ENCODE measurements at places on chromosomes 16 and 17.

- no peak for DNase-seq
Measured at GRCh38 chr16:11570806-11571205, 15.9 kb downstream of the LITAF start.

GRCh38 chr16:19344980-19345379, 59.4 kb downstream of the CLEC19A start:
- DNase-seq, result no peak

DNA sequence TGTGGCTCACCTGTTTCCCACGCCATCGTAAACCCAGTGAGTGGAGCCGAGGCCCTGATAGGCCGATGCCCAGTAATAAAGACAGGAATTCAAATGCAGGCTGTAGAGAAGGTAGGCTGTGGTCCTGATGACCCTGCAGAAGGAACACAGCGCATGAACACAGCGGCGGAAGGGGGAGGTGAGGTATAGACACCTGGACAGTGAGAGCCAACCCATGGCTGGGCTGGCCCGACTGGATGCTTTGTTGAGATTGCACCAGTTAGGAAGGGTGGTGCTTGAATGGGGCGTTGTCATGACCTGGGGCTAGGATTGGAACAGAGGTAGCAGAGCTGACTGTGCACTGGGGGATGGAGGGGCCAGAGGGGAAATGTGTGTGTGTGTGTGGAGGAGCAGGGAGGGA, 59.2 kb downstream of the CNGB1 start:
- DNase-seq, result no peak

GRCh38 chr17:10756619-10757018, 26.8 kb upstream of the TMEM220 start:
- DNase-seq, result no peak

GRCh38 chr16:6482696-6483468, 849.8 kb upstream of the RBFOX1 start:
- DNase-seq, result no peak

GRCh38 chr17:50679008-50679544, 28.6 kb downstream of the ANKRD40 start:
- no peak for DNase-seq

DNA sequence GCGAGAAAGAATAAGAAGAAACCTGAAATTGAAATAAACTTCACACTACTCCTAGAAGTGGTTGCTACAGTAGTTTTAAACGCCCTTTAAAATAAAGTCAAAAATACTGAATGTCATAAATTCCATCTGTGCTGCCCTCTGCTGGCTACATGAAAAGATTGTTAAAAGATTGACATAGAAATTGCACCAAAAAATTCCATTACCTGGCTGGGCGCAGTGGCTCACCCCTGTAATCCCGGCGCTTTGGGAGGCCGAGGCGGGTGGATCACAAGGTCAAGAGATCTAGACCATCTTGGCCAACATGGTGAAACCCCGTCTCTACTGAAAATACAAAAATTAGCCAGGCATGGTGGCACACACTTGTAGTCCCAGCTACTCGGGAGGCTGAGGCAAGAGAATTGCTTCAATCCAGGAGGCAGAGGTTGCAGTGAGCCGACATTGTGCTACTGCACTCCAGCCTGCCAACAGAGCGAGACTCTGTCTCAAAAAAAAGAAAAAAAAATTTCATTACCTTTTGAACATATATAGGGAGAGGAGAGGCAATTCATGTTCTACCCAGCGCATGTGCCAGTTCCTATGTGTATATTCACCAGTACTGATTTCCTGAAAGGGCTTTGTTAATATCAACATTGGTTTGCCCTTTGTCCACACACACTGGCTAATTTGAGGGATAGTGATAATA, 36.5 kb downstream of the CYTH1 start:
- no peak for DNase-seq

DNA sequence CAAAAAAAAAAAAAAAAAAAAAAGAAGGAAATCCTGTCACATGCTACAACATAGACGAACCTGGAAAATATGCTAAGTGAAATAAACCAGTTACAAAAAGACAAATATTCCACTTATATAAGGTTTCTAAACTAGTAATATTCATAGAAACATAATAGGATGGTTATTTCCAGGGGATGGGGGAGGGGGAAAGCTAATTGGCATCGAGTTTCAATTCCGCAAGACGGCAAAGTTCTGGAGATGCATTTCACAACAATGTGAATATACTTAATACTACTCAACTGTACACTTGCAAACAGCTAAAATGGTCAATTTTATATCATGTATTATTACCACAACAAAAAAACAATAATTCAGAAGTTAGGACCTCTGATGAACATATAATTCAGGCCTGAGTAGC, 37.9 kb upstream of the ABCA9 start:
- DNase-seq, result no peak

DNA sequence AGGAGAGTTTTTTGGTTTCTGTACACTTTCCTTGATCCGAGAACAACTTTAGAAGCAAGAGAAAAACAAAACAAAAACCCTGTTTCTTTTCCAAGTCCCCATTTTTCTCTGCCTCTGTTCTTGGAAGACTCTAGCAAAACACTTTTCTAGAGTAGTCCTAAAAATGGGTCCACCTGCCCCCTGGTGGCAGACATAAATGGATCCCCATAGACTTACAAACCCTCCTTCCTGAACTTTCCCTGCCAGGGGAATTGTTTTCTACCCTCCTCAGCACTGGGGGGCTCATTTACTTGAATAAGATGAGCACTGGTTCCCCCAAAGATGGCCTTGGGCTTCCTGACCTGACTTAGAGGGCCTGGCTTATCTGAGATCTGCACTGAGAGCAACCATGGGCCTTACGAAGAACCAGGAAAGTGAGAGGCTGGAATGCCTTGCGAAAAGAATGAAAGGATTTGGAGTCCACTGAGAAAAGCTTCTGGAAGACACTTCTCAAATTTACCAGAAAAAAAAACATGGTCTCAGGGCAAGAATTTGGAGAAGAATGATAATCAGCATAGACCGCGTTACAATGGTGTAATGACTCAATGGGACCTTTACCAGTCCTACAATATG, 48.0 kb upstream of the CDYL2 start:
- DNase-seq, result no peak

DNA sequence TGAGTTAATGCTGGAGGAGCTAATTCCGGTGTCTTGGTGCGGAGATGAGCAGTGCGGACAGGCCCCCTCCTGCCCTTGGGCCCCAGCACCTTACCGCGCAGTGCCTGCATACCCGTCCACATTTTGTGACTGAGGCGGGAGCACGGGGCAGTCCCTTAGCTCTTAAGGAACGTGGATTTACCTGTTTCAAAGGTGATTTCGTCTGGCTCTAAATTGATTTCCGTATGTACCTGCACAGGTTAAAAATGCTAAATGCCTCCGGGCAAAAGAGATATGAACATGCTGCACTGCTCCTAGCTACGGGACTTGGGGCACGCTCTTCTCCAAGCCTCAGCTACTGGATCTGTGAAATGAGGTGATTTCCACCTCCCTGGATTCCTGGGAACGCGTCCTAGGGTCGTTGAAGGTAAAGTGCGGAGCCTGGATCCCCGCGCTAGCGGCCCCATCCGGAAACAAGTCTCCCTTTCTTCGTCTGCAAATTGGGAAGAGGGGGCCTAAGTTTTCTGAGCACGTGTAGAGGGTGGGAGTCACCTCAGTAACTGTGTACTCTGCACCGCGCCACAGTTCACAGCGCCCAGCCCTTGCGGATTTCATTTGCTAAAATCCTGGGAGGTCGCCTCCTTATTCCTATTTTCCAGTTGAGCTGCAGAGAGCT, 669 bp upstream of the CRISPLD2 start:
- no peak for DNase-seq

DNA sequence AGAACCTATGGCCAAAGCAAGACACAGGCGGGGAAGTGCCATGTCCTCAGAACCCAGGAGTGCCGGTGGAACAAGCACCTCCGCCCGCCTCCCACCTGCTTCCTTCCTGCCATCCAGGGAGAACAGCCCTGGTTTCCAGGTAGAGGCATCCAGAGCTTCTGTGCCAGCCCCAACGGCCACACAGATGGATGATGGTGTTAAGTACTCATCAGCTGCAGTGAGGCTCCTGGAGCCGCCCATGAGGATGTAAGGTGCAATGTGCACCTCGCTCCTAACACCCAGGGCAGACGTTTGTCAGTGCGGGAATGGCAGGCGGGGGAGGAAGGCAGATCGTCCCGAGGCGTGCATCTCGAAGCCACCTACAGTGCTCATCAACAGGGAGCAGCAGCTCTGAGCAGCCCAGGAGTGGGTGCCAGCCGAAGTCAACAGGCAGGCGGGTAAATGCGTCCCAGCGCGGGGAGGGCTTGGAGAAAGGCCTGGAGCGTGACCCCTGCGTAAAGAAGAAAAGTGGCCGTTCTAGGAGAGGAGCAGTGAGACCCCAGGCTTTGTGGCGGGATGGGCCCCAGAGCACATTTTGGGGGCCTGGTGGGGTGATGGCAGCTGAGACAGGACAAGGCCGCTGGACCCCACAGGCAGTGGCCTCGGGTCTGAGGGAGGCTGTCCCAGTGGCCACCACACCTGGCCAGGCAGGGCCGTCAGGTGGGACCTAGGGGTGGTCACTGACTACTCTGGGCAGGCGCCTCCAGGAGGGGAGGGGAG, 46.1 kb upstream of the ACSF3 start:
- no peak for DNase-seq

GRCh38 chr17:44911133-44912001, 3.9 kb downstream of the GFAP start:
- DNase-seq, result no peak
